NCI-H226 (cell line): ENCODE measurements at places on chromosomes 4 and X.

GRCh38 chr4:2942037-2942531 is 21.1 kb downstream of the NOP14 start:
- no peak for DNase-seq

DNA sequence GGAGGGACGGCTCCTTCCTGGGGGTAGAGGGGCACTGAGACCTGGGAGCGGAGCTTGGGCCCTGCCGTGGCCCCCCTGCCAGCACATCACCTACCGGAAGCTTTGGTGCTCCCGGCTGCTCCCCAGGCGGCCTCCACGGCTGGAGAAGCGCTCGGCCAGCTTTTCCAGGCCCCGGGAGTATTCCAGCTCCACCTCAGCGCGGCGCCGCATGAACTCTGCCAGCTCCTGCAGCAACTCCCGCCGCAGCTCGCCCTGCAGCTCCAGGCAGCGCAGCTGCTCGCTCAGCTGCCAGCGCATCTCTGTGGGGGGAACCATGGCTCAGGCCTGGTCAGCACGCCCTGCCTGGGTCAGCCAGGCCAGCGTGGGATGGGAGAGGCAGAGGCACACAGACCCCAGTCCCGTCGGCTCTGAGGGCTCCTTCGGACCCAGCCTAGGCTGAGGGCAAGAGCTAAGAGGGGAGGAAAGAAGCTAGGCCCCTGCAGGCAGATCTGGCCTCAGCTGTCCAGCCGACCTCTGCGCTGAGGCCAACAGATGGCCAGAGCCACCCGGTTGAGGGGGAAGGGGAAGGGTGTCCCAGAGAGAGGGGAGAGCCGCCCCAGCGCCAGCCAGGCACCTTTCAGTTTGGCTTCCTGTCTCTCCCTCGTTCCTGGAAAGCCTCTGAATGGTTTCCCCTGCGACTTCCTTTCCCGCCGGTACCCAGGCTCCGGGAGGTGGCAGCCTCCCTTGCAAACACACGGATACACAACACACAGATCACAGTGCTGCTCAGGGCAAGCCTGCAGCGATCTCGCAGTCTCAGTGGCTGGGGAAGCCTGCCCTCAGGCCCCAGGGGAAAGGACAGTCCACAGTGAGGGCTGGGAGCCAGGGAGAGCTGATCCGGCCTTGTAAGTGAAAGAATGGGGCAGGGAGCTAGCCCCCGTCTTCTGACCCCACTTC is 4.3 kb downstream of the ARHGAP4 start:
- no peak for DNase-seq

DNA sequence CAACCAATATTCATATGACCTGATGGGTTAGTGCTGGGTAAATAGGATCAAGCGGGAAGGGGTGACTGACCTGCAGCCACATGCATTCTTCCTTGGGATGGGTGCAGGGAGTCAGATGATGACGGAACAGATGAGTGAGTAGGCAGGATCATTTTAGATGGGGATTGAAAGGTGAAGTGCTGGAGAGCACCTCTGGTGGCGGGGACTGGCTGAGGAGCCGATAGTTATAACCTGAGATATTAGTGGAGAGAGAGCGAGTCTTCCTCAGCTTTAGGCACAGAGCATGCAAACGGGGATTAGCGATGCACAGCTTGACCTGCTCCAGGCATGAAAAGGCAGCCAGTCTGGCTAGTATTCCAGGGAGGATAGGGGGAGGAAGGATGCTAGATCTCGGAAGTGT is 99.1 kb downstream of the AFF1 start:
- DNase-seq, result no peak

- DNase-seq, result no peak
Measured at GRCh38 chr4:39928538-39928937, 49.2 kb downstream of the PDS5A start.

DNA sequence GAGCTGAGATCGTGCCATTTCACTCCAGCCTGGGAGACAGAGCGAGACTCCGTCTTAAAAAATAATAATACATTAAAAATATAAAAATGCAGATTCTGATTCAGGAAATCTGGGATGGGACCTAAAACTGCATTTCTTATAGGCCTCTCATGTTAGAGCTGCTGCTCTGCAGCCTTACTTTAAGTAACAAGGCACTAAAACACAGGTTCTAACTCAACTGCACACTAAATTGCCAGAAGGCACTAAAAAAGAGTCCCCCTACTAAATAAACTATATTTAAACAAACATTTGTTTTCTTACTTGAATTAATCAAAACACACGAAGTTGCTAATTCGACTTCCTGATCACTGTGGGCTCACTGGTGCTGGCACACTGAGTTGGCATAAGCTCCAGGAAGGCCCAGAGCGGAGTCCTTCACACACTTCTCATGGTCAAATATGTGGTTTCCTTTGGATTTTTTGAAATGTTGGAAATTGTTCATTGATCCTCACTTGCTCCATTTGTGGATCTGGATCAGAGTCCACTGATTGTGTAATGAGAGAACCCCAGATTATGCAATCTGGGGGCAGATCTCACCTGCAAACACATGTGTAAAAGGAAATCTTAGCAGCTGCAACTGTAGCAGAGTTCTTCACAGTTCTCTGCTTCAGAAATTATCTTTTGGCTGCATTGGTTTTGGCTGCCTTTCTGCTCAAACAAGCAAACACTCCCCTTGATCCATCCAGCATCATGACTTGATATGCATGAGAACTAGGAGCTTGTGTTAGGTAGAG is 59.3 kb downstream of the AFF1 start:
- no peak for DNase-seq

DNA sequence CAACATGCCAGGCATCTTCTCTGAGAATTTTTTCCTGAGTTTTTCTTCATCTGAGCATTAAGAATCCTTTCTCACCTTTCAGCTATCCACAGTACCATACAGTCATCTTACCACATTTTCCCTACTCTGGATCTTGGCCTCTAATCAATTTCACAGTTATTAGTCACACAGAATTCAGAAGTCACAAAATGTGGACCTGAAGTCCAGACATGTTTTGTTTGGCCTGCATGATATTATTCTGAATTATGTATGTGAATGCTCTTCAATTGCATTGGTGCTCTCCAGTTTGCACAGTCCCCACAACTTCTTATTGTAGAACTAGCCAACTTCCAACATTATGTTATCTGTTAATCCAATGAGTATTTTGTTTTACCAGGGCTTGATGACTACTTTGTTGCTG is 102.3 kb upstream of the GRIA3 start:
- DNase-seq, result no peak

DNA sequence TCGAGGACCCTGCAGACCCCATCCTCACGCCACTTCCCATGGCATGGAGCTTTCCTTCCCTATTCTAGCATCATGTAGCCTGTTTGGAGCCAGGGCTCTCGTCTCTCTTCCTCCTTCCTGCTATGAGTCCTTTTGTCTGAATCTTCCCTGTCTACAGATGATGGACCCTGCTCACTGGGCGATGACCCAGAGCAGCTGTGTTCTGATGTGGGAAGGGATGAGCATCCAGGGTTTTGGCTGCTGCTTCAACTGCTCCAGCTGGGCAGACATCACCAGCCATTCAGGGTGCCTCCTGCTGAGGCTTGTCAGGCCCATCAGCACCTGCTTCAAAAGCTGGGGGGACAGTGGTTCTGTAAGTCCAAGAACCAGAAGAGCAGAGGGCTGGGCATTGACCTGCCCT is 3.2 kb upstream of the CCKAR start:
- no peak for DNase-seq

DNA sequence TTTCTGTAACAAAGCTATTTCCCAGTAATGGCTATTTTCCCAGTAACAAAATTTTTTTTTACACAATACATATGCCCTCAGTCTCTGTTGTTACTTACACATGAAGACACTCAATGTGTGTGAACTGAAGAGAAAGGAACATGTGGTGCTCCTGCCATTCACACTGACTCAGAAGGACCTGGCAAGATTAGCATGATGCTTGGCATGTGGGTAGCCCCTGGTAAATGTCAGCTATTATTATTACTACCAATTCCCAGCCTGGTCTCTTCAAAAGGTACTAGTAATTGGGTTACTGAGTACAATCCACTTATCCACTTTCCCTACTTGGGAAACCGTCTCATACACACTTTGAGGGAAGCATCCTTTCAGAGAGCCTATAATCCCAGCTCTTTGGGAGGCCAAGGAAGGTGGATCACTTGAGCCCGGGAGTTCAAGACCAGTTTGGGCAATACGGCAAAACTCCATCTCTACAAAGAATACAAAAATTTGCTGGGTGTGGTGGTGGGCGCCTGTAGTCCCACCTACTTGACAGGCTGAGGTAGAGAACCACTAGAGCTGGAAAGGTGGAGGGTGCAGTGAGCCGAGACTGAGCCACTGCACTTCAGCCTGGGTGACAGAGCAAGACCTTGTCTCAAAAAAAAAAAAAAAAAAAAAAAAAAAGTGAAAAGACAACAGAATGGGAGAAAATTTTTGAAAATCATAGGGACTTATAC is 14.6 kb downstream of the RBBP7 start:
- DNase-seq, result no peak

- DNase-seq, result no peak
Measured at GRCh38 chr4:32207456-32207855, 1487.3 kb downstream of the PCDH7 start.

- no peak for DNase-seq
Measured at GRCh38 chrX:135432453-135432852, 10.7 kb downstream of the SMIM10L2A start.

DNA sequence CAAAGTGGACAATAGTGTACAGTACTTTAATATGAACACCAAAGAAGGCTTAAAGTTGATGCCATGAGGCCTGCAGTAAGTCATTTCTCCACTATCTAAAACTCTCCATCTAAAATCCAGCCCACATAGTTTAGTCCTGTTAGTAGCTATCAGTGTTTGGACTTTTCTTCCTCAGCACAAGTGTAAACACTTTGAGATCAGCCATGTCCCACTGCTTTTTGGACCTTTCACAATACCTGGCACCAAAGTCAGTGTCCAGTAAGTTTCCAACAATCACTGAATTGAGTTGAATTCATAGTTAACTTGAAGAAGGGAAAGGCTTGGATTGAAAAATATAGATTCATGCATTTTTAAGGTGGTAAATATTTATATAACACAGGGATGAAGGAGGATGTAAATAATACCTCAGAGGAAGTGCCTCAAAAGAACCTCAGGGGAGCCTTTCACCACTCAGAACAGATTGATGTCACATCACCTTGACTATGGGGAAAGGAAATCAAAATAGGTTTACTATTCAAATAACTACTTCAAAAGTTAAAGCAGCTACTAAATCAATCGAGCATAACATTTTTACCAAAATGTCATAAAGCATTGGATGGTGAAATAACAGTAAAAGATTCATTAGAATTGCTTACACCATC is 76.7 kb downstream of the FTHL17 start:
- DNase-seq, result no peak

- DNase-seq, result peak; percentile 6
Measured at GRCh38 chrX:119880552-119881437, 9.2 kb downstream of the NDUFA1 start.

GRCh38 chrX:40140706-40141499 is 43.1 kb upstream of the BCOR start:
- no peak for DNase-seq
